Fibroblast of upper back skin (primary cell): ENCODE measurements at places on chromosomes 3 and 15.
A peak's percentile ranks its signal among the peaks of the same experiment; 100 is the strongest.

DNA sequence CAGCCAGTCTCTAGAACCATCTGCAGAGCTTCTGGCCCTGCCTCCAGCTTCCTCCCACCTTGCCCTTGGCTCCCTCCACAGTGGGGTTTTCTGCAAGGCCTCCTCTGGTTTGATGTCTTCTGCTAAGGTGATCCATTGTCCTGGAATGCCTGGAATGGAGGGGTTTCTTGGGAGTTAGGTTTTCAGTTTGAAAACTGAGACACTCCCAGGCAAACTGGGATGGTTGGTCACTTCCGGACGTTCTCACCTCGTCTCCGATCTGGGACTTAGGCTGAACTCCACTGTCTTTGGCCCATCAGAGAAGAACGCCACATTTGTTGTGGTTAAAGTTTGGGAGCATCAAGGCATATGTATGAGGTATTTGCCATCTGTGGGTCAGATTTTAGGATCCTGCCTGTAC, 77.4 kb upstream of the KLHL25 start:
- no peak for DNase-seq

DNA sequence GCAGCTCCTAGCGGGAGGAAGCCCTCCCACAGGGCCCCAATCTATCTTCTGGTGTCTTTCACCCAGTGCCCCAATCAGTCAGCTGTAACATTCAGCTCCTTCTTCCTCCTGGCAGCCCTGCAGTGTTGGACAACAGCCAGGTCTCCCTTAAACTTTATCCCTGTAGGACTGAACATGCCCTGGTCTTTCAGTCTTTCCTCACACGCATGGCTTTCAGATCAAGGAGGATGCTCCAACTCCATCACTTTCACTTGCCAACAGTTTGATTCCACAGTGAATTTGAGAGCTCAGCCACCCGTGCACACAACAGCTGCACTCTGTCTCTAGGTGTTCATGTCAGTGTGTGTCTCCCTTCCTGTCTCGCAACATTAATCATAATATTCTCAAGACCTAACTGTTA, 28.5 kb upstream of the LRRC34 start:
- DNase-seq = no peak

- DNase-seq = no peak
Observed at GRCh38 chr3:47527952-47528725, 14.6 kb upstream of the ELP6 start.

GRCh38 chr3:14787630-14788029, 31.1 kb upstream of the FGD5 start:
- no peak for DNase-seq

DNA sequence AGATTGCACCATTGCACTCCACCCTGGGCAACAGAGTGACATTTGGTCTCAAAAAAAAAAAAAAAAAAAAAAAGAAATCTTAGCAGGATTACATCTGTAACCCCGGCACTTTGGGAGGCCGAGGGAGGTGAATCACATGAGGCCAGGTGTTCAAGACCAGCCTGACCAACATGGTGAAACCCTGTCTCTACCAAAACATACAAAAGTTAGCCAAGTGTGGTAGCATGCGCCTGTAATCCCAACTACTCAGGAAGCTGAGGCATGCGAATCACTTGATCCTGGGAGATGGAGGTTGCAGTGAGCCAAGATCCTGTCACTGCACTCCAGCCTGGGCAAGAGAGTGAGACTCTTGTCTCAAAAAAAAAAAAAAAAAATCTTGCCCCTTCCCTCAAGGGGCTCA, 40.4 kb downstream of the LIPC start:
- no peak for DNase-seq

DNA sequence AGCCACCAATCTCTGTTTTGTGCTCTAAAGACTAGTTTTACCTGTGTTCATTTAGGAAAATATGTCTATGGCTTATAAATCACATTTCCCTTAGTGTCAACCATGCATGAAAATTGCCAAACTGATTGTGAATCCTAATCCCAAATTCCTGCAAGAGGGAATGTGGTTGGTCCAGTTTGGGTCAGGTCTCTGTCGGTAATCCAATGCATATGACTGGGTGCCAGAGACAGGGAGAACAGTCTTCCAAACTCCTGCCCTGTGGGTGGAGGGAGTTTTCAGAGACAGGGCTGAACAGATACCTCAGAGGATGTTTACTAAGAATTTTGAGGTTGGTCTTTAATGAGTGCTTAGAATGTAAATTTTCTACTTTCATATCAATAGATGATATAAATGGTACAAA, 300.5 kb upstream of the ARL6 start:
- no peak for DNase-seq

DNA sequence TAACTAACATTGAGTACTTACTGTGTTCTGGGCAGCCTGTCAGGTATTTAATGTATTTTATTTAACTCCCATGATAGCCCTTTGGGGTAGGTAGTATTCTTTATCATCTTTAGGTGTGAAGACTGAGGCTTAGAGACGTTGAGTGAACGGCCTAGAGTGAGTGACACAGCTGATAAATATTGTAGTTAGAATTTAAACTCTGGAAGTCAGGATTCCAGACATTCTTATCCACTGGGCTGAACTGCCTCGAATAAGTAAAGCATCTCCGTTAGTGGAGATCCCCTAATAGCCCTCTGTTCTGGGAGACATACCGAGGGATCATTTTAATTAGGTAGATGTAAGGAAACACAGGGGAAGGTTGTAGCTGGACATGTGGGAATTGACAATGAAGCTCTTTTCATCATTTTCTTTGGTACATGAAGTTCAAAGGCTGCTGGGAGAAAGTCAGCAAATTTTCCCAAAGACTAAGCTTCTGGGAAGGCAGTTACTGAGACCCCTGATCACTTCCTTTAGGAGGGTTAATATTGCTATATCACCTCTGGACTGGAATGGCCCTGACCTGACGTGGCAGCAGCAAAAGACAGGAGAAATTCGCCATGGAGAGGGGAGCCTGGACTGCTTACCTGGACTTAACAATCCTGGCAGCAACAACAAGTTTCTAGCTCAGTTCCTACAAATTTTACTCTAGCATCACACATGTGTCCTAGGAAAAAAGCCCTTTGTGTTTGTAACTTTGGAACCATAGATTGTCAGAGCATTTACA, 11.7 kb upstream of the PDCD6IP start:
- peak; percentile 37 for DNase-seq

GRCh38 chr3:33706056-33706455, 12.0 kb downstream of the CLASP2 start:
- no peak for DNase-seq

- peak; percentile 94 for DNase-seq
Observed at GRCh38 chr3:56131974-56132590, 336.2 kb downstream of the ERC2 start.

DNA sequence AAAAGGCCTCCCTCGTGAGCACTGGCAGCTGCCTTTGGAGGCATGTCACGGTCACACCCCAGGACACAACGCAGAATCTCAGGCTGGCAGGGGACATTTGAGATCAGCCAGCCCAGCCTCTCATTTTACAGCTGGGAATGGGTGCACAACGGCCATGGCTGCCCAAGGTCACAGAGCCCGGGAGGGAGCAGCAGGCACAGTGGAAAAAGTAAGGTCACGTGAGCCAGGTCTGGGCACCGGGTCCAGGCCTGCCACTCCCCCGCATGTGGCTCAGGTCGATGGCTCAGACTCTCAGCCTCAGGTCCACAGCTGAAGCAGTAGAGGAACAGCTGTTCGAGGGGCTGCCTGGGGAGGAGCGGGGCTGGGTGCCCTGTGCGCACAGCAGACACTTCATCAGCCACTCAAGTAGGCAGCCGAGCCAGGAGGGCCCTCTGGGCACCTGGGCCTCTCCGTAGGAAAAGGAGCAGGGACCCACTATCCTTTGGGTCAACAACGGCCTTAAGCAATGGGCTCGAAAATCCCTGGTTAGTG, 260.6 kb downstream of the GOLGA6L6 start:
- no peak for DNase-seq

- no peak for DNase-seq
Observed at GRCh38 chr15:41511331-41511898, 2.2 kb downstream of the LTK start.

- DNase-seq = no peak
Observed at GRCh38 chr3:31176045-31176444, 281.6 kb upstream of the GADL1 start.

DNA sequence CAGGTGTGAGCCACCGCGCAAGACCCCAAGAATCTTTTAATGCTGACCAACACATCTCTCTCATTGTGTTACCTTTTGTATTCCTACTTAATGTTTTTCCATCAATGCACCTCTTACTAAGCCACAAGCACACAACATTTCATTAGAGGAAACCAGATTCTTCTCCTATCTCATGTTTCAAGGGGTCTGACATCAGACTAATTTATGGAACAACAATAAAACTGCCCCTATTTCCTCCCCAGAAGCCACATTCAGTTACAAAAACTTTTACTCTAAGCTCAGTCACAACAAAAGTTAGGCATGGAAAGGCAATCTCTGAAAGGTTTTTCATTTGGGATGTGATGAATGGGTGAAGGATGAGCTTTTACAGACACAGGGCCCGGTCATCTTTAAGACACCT, 251.8 kb downstream of the MAGI1 start:
- DNase-seq = no peak

- DNase-seq = no peak
Observed at GRCh38 chr3:125462722-125463299, 57.2 kb downstream of the SNX4 start.

- no peak for DNase-seq
Observed at GRCh38 chr3:76646921-76647562, 392.9 kb upstream of the ROBO2 start.

DNA sequence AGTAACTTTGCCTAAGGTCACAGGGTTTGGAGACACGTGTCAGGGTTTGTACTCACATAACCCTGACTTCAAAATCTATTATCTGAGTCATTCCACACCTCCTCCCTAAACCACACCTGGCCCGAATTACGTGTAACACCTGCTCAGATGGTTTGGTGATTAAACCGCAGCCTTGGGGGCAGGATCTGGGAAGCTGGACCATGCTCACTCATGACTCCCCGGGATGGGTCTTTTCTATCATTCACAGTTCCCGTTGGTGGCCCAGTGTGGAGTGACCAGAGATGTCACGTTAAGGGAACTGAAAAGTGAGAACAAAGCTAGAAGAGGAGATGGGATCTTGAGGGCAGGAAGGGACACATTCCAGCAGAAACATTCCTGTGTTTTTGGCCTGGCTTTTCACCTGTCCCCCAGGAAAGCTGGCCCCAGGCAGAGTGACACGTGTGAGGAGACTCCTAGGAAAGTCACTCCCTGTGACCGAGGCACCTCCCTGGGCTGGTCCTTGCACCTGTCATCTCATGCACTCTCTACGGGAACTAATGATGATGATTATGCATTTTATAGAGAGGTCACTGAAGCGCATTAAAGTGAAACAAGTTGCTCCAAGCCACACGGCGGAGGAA, 75.4 kb upstream of the POMGNT2 start:
- no peak for DNase-seq

DNA sequence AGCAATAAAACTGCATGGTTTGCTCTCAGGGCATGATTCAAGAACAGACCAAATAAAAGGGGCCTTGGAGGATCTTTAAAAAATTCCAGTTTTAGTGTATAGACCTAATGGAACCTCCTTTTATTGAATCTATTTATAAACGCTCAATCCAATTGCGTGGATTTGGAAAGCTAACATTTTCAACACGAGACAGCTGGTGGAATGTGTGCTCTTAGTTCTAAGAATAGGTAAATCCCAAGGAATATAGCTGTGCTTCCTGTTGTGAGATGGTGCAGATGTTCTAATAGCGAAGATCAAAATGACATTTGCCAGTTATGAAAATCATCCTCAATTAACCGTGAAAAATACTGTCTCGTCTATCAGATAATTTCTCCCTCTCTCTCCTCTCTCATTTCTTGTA, 192.5 kb downstream of the ATP10A start:
- no peak for DNase-seq

DNA sequence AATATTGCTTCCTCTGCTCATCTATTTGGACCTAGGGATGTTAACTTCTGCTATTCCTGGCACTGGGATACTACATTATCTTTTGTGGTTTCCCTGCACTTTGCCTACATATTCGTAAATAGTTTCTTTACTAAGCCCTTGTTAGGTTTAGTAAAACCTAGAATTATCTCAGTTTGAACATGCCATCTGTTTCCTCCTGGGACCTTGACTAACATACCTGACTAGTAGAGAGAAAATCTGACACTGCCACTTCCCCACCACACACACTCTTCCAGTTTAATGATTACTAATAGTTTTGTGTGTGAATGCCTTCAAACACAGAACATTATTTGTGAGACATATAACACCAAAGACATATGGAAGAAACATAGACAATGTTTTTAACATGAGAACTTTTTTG, 28.2 kb upstream of the SOX2 start:
- DNase-seq = no peak

DNA sequence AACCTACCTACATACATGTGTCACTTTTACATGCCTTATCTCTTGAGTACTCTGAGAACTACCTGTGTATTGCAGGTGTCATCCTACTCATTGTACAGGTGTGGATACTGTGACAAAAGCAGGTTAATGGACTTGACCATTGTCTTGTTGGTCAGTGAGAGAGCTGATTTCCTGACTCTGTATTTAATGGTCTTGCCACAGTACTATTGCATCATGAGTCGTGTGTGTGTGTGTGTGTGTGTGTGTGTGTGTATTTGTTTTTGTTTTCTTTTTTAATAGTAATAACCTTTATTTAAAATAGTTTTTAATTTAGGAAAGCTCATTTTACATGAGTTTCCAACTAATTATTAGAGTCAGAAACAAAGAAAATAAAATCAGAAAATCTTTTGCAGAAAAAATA, 7.7 kb downstream of the SELENOT start:
- DNase-seq = no peak

GRCh38 chr3:149252272-149252671, 30.6 kb upstream of the CP start:
- DNase-seq = no peak

GRCh38 chr15:36584511-36584910, 5.1 kb downstream of the CDIN1 start:
- DNase-seq = no peak

GRCh38 chr3:110311541-110311940, 760.1 kb upstream of the NECTIN3 start:
- DNase-seq = peak; percentile 28

DNA sequence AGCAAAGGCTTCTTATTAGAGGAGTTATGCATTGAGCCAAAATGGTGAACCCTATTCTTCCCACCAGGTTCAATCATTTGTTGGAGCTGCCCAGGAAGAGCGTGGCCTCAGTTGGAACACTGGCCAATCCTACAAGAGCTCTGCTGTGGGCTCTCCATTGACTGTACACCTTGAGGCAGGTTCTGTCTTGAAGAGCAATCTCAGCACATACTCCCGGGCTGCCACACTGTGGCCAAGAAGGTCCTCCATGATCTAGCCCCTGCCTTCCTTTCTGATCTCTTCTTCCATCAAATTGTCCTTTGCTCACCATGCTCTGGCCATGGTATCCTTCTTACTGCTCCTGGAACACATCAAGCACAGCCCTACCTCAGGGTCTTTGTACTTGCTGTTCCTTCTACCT, 5.7 kb upstream of the SUMF1 start:
- DNase-seq = no peak
